ENCODE measurements at places on chromosomes 1 and 21.
A peak's percentile ranks its signal among the peaks of the same experiment; 100 is the strongest.

GRCh38 chr1:237016626-237017025, 12.4 kb upstream of the MT1HL1 start:
- no peak for DNase-seq

DNA sequence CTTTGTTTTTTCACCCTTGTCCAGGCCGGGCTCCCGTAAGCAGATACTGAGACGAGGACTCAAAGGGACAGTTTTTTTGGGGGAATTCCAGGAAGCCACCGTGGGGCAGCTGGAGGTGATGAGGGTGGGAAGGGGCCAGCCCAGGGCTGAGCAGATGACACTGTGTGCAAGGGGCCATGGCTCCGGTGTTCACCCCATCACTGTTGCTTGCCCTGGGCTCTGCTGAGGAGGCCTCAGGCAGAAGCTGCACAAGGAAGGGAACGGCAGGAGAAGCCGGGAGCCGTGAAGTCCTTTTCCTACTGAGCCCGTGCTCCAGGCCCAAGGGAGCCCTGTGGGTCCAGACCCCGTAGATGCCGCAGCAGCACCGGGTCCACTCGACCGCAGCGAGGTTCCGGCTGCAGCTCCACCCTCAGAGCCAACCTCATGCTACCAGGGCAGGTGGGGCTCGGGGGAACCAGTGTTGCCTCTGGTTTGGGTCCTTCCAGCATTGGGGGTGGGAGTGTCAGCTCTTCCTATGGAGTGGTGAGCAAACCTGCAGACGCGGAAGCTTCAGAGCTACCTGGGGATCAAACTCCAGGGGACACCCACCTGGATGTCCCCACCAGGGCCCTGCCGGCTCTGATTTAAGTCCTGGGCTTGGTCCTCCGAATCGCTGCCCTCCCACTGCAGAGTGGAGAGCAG, 4.3 kb upstream of the CALML6 start:
- no peak for DNase-seq

DNA sequence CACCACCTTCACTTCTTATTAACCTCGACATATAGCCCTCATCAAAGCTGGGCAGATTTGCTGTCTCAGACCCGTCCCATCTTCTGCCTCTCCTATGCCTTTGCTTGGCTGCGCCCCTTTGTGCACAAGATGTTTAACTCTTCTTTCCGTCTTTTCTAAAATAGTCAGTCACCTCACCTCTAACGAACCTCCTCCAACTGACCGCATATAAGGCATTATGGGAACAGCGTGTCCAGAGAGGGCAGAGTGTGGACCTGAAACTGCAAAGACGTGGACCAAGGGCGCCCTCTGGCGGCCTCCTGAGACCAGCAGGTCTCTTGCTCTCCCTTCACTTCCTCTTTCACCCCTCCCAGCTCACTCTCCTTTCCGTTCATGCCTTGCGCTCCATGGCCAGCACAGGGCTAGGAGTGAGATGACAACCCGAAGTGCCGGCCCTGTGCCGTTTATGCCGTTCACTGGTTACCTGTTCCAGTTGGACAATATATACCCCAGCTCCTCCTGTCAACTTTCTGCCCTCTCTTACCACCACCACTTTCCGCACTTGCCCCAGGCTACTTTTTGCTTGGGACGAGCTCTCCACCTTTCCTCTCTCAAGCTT, 2.5 kb upstream of the METTL25B start:
- peak; percentile 92 for DNase-seq

DNA sequence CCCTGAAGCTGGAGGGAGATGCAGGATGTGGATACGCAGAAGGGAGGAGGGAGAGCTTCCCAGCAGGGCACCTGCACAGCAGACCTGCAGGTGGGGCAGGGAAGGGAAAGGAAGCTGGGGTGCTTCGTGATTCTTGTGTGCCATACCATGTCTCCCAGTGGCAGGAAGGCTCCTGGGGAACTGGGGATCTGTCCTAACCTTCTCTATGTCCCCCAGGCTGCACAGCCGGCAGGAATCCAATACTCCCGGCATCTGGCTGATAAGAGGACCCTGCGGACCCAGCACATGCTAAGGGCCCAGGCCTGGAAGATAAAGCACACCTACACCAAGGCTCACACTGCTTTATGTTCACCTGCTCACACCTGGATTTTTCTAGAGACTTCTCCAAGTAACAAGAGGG, 79.4 kb downstream of the ITPKB start:
- no peak for DNase-seq

DNA sequence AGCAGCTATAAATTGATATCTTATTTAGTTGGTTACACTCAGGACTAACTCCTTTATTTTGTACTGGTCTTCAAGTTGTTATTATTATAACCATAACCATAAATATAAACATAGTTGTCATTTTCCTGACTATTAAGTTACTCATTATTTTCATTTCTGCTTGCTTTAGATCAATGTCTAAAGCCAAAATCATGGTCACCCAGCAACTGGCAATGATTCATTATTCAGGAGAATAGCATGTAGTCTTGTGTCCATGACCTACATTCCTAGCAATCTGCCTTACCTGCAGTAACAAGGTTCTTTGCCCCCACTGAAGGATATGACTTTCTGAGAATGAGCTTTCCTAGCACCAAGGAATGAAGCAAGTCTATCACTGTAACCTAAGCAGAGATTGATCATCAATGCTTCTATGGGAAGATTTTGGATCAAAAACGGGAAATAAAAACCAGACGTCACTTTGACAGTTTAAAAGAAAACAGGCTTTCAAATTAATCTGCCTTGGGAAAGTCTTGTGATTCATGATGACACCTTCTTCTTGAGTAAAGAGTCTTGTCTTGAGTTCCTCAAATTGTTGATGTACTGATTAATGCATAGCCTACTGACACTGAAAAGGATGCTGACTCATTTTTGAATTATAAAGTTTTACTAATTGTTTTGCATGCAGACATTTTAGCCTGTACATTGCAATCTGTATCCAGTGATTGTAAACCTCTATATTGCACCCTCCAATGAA, 203.3 kb upstream of the IVNS1ABP start:
- peak; percentile 52 for DNase-seq

- peak; percentile 98 for DNase-seq
Measured at GRCh38 chr1:27539901-27540861, 50.2 kb upstream of the WASF2 start.

DNA sequence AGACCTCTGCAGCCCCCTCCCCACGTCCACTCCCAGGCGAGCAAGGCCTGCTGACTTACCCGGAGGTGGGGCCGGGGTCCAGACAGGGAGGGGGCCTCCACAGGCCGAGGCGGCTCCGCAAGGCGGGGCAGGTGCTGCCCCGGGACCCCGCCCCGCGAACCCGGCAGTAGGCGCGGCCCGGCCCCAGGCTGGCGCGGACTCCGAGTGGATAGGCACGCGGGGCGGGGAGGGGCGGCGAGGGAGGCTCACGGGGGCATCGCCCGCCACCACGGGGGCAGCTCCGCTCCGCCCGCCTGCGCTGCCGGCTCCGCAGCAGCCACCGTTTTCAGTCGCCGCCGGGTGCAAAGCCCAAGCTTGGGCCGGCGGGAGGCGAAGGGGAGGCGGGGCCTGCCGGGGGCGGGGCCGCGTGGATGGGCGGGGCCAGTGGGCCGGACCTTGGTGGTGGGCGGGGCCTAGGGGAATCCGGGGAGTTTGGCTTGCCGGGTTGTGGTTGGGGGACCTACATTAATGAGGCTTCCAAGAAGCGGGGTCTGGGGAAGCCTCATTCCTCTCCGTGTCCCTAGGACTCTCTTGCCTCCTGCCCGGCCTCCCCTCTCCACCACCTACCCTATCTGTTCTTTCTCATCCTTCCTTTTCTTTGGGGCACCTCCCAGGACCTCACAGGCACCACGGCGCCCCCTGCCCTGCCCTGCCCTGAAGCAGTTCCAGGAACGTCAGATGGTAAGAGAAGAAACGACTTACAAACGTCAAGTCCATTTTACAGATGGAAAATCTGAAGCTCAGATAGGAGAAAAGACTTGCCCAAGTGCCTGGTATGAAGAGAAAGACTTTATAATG, at the start of gene RIMS3:
RIMS3 (minus strand) TSS at position 348 of the 837 bp plus-strand sequence. CDS start 23,757 bp downstream, outside the sequence.
- DNase-seq = peak; percentile 67

Data from EL (cell line).